ENCODE measurements at places on chromosomes 3 and 15.

DNA sequence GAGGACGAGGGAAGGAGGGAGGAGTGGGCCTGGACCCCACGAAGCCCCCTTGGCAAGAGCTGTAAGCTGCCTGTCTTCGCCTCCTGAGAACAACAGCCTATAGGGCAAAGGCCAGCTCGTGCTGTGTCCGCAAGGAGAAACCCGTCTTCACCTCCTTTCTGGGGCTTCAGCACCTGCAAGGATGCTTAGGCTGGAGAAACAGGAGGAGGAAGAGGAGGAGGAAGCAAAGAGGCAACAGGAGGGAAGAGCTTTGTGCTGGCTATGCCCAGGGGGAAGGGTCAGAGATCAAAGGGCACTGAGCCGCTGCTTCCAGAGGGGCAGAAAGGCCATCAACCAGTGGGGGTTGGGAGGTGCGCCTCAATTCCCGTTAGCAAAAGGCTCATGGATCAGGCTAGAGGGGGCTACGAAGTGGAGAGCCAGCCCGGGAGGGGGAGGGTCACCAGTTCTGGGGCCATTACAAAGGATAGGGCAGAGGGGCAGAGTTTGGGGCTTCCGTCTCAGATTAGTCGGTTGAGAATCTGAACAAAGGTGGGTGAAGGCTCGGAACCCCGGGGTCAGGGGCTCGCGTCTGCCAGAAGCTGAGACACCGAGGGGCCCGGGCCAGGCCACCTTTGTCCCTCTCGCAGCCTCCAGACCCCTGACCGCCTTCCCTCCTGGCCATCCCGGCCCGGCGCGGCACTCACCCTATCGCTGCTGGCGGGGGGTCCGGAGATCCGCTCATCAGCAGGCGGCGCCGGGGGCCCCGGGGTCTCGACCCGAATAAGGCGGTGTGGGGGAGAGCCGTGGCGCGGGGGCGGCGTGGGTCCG lies 792 bp downstream of the SHF start:
- no peak for DNase-seq

DNA sequence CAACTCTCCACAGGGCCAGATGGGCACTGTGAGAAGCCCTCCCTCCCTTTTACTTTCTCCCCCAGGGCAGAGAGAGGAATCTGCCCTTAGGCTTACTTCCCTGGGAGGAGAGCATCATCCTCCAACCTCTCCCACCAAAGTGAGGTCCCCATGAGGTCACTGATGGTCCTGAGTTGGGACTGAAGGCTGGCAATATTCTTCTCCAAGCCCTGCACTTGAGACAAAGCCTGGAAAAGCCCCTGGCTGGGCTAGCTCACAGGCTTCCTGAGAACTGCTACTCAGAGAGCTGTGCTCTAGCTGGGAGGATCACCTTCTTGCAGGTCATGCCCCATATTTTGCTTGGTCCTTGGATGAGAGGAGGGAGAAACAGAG lies 110.0 kb upstream of the MEF2A start:
- no peak for DNase-seq

DNA sequence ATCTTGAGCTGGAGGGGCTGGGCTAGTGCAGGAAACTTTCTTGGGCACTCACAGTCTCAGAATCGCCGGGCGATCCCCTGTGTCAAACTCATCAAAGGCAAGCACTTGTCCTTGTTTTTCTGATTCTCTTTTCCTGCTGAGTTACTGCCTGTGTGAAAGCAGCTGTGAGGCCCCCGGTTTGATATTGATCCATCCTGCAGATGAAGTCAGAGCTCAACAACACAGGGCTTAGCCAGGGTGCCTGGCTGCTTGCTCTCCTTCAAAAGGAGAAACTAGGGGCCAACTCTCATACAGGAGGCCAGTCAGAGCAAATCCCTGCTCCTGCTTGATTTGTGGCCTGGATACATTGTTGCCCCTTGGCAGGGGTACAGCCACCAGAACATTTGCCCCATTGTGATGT lies 22.9 kb downstream of the CLSTN2 start:
- DNase-seq: no peak

GRCh38 chr15:64144565-64145281 lies 6.8 kb upstream of the SNX22 start:
- no peak for DNase-seq

- peak; percentile 41 for DNase-seq
Observed at GRCh38 chr15:71800835-71801745, 9.3 kb upstream of the NR2E3 start.

- DNase-seq: no peak
Observed at GRCh38 chr3:41565948-41566514, 366.7 kb downstream of the CTNNB1 start.

DNA sequence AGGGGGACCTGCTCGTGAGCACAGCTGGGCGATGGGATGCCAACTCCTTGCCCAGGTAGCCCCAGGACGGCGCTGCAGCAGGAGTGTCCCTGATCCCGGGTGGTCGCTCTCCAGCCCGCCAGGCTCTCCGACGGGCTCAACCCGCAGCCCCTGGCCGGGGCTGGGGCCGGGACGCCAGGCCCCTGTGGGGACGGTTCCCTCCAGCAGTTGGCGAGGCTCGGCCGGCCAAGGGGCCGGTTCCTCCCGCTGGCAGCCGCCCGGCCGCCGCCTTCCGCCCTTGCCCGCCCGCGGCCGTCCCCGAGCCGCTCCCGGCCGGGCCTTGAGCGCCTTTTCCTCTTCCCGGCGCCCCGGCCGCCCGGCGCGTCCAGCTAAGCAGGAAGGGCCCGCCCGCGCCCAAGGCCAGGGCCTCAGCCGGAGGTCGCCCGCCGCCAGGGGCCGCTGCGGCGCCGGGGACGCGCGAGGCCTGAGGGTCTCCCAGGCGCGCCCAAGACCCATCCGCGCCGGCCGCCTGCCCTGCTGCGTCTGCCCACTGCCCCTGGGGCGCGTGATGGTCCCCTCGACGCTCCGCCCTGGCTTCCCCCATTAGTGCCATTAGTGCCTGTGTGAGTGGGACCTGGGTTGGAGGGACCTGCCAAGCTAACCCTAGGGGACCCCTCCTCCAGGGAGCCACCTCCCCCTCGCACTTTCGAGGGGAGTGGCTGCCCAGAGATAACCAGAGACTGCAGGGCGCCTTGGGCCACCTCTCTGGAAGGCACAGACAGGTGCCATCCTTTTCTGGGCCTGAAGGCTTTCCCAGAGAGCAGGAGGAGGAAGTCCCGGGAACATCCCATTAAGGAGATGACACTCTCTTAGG lies 106.4 kb downstream of the FBLN2 start:
- DNase-seq: no peak

- DNase-seq: no peak
Observed at GRCh38 chr3:44348993-44349392, 10.4 kb downstream of the TCAIM start.

GRCh38 chr3:78988324-78988723 lies 779.5 kb downstream of the ROBO1 start:
- no peak for DNase-seq

DNA sequence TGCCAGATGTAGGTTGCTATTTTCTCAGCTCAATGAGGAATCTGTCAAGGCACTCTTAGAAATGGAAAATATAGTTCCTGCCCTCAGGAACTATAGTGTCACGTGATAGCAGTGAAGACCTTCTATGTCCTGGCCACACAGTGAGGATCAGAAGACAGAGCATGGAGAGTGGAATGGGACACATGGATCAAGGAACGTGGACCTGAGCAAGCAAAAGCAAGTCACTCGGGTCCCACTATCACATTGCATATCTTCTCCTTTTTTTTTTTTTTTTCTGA lies 21.2 kb downstream of the SMAD3 start:
- no peak for DNase-seq

DNA sequence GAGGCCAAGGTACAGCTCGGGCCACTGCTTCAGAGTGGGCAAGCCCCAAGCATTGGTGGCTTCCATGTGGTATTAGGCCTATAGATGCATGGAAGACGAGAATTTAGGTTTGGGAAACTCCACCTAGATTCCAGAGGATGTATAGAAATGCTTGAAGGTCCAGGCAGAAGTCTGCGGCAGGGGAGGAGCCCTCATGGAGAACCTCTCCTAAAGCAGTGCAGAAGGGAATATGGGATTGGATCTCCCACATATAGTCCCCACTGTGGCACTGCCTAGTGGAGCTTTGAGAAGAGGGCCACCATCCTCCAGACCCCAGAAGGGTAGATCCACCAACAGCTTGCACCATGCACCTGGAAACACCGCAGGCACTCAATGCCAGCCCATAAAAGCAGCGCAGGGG lies 48.1 kb upstream of the XXYLT1 start:
- no peak for DNase-seq

DNA sequence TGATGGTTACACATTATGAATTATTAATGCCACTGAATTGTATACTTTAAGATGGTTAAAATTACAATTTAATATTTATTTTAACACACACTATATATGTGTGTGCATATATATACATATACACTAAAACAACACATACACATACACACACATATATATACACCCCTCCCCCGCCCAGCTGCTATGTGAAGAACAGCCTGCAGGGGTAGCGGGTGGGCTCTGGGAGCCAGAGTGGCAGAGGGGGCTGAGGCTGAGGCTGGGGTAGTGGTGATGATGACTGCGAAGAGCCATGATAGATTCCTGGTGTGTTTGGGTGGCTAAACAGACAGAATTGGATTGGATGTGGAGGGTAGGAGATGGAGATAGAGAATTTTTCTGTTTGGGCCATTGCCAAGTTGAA lies 39.4 kb upstream of the APEH start:
- no peak for DNase-seq

DNA sequence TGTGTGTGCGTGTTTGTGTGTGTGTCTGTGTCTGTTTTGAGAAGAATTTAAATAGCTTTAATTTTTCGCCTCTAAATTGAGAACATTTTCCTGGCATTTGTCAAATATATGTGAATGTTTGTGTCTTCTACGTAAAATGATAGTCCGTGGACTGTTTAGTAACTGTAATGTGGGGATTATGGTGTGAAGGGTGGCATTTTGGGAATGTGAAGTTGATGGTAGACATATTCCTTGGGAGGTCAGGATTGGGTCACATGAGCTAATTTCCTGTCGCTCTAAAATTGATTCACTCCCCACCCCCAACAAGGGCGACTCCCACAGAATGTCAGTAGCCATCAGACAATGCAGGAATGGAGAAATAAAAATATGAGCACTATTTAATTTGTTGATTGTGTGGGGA lies 107.3 kb downstream of the ITPR1 start:
- no peak for DNase-seq

GRCh38 chr15:40340038-40340739 lies 550 bp downstream of the CCDC9B start:
- DNase-seq: no peak

DNA sequence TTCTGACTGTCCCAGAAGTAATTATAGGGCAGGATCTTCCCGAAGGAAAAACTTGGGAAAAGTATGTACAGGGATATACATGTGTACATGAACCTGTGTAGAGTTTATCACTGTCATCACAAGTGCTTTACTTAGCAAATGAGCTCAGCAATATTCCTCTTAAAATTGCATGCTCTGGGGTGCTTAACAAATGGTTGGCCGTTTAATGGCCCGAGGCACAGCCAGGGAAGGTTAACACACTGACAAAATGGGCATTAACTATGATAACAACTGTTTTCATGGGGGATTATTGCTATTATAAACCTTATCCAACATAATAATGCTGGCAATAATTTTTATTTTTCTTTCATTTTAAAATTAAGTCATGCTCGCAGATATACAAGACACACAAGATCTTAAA lies 459.3 kb downstream of the TUSC7 start:
- DNase-seq: no peak

- DNase-seq: no peak
Observed at GRCh38 chr15:90487186-90487585, 42.5 kb upstream of the CRTC3 start.
